Hepatocyte (in vitro differentiated cells): ENCODE measurements at places on chromosomes 5 and 9.

GRCh38 chr5:132496631-132497487 lies 6.3 kb upstream of the IRF1 start:
- DNase-seq: peak; percentile 94

DNA sequence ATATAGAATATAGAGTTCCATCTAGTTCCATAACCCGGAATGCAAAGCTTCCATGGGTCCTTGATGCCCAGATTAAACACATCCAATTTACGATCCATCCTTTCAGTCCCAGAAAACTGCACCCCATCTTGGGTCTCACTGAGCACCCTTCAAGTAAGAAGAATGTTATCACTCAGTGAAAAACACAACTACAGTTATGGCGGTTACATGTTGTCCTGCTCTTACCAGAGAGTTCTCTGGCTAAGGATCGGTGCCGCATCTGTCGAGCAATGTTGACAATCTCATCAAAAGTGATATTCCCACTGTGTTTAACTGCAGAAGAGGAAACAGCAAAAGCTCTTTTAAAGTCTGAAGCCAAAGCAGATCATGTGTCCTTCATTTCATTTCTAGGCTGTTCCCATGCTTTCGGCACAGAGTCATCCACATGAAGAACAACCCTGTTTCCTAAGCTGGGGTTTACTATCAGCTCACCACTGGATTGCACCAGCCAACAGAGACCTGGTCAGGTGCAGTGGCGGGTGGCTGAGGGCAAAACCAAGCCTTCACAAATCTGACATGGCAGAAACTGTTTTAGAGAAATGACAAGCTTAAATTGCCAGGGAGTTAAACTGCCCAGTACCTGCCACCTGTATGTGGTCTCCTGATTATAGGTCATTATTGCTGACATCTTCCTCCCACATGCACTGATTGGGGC lies 2.9 kb downstream of the RPL12 start:
- DNase-seq: no peak

DNA sequence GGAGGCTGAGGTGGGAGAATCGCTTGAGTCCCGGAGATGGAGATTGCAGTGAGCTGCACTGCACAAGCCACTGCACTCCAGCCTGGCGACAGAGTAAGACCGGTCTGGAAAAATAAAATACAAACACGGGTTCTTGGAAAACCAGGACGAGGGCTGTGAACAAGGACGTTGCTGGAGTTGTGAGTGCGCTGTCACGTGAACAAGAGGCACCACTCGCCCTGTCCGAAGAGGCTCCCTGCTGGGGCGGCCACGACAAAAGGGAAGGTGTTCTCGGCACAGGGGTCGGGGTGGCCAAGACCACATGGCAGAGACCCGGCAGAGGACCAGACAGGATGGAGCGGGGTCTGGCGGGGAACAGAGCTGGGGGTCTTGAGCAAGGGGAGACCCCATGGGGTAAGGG lies 30.6 kb upstream of the UBAC1 start:
- DNase-seq: no peak

- DNase-seq: no peak
Measured at GRCh38 chr5:165135565-165135964, 1630.1 kb downstream of the MAT2B start.

DNA sequence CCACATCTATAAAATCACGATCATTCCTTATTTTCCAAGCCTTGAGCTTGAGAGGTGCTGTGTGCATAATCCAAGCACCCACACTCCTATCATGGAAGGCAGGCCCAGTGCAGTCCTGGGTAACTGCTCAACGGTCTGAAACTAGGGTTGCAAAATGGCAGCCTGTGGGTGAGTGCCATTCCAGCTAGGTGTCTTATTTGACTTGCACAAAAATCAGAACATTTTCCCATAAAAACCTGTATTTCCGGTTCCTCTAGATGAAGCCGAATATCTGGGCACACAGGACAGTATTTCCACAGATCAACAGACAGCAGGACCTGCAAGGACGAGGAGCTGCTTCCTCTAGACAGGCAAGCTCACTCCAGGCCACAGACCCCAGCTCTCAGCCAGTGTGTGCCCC lies 588.8 kb downstream of the BNC2 start:
- DNase-seq: no peak

- no peak for DNase-seq
Measured at GRCh38 chr5:125476901-125477585, 730.6 kb upstream of the ZNF608 start.

DNA sequence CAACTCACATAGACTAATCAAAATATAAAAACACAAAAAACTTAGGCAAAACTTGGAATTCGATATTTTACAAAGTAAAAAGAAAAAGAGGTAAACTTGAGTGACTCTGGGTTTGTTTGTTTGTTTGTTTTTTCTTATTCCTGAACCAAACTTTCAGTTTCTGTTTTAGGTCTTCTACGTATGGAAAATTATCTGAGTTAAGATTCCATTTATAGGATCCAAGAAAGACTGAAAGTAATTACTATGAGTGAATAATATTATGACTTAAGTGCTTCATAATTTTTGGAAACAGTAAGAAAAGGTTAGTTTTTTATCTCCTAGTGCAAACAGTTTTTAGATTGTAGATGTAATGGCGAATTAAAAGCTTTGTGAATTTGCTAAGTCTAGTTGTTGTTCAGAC lies 13.2 kb downstream of the ST8SIA4 start:
- no peak for DNase-seq

- DNase-seq: peak; percentile 76
Measured at GRCh38 chr5:17343675-17344074, 126.2 kb downstream of the BASP1 start.

DNA sequence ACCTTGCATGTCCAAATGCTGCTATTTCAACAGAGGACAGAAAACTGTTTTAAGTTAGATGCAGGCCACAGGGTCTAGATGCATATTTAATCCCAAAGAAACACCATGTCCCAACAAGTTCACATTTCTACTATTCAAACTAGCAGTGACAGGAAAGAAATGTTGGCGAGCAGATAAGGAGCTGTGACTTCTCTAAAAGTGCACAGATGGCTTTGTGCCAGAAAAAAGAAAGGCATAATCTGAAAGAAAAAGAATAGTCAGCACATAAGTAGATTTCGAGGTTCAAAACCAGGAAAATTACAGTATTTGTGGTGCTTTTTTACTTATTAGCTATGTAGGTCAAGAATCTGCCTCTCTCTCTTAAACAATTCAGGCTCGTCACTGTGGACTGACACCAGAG lies 178.3 kb downstream of the DNAH5 start:
- no peak for DNase-seq

DNA sequence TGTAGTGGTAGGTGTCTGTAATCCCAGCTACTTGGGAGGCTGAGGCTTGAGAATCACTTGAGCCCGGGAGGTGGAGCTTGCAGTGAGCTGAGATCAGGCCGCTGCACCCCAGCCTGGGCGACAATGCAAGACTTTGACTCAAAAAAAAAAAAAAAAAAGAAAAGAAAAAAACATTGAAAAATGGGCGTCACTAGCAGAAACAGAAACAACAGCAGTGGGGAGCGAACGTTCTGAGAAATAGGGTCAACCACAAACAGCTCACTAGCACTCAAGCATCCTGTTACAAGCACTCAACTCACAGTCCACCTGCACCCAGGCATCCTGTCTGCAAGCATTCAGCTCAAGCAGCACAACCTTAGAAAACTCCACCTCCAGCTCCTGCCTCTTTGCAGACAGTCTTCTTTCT lies 17.2 kb downstream of the TRIM14 start:
- DNase-seq: no peak

DNA sequence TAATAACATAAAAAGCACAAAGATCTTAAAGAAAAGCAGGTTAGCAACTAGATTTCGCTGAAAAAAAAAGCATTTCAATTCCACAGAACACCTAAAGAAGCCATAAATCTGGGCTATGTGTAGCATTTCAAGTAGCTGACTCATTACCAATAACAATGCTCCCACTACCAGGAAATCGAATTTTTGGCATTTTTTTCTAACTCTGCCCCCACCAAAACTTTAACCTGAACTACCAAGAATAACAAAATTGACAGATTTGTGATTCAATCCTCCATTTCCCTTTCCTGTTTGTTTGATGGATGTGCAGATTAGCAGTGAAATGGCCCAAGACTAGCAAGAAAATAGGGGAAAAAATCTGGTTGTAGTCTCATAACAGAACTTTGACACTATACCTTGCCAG lies 180.2 kb downstream of the RASEF start:
- DNase-seq: no peak

- no peak for DNase-seq
Measured at GRCh38 chr5:119356612-119357188, 881 bp downstream of the TNFAIP8 start.

GRCh38 chr5:65835191-65835590 lies 91.2 kb upstream of the ERBIN start:
- DNase-seq: no peak

DNA sequence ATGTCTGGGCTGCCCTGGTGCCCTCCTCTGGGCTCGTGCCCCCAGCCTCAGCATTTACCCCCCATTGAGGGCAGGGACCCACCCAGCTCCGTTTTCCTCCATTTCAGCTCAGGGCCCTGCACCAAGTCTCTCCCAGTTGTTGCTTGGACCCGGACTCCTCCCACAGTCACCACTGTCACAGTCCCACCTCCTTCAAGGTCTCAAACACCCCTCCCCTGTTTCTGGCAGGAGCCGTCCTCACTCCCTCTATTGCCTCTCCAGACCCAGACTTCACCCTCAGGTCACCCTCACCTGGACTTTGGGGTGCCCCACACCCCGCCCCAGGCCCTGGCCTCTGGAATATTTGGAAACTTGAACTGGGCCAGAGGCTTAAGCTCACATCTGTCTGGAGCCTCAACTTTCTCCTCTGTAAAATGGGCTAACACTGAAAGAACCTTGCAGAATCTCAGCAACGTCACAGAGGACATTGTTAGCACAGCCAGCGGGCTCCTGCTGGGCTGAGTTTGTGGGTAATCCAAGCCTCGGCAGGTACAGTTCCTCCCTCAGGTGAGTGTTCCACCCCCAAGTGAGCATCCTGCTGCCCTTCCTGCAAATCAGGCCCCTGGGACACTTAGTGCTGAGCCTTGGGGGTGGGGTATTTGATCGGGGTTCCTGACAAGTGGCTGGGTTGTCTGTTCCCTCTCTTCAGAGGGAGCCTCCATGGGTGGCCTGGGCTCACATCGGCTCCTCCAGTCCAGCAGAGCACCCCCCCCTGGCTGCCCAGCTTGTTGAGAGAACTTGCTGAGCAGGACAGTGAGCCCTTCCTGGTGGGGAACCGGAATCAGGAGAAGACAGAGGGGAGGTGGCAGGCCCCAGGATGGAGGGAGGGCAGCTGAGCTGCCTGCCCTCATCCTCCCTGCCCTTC lies 130.1 kb downstream of the C9orf50 start:
- peak; percentile 61 for DNase-seq

GRCh38 chr9:117160254-117160653 lies 254.6 kb downstream of the ASTN2 start:
- DNase-seq: no peak

- DNase-seq: no peak
Measured at GRCh38 chr9:128244091-128244836, 31.5 kb downstream of the GOLGA2 start.

DNA sequence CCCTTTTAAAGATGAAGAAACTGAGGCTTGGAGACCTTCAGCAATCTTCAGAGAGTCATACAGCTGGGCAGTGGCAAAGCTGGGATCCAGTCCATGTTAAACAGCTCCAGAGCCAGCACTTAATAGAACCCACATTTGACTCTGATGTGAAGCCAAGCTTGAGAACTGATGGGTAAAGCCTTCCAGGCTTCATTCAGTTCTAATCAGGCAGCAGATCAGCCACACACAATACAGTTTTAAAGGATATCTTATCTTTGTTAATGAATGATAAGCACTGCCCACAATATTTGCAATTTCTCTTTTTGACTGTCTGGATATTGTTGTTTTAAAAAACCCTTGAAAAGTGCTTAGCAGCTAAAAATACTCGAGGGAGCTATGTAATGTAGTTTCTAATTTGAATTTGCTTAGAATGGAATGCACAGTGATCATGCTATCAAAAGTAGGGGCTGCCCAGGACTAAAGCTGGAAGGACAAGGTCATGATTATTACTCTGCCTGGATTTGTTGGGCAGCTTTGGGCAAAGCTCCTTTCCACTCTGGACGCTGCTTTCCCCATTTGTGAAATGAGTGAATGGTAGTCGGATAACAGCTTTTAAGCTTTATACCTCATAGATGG lies 31.3 kb upstream of the HTR4 start:
- DNase-seq: no peak

DNA sequence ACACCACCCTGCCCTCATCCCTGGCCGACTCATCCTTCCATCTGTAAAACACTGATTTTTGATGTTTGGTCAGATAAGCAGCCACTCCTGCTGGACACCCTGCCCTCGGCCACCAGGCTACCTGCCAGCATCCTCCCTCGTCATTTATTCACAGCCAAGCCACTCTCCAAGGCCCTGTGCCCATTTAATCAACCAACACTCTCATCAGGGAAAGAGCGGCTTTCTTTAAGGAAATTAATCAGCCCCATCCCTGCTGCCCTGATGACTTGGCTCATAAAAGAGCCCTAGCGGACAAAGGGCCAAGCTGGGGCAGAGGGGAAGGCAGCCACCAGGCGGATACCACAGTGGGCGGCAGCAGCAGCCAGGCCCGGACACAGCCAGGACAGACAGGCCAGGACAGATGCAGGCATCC lies 52.4 kb downstream of the GOLM1 start:
- no peak for DNase-seq

GRCh38 chr9:84823421-84824271 lies 154.1 kb downstream of the NTRK2 start:
- peak; percentile 14 for DNase-seq

DNA sequence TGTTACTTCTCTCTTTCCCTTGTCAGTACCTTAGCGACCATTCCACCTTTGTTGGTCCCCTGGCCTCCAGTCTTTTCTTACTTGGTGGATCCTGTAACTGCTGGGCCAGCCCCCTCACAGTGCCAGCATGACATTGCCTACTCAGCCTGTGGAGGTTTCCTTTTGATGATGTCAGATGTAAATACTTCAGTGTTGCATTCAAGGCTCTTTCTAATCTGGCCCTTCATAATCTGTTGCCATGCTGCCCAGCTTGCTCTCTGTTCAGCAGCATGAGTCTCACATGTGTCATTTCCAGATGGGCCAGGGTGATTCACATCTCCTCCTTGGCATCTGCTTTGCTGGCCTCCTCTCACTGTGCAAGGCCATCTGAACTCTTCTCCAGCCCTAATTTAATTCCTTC lies 57.1 kb downstream of the MAST4 start:
- DNase-seq: peak; percentile 6

DNA sequence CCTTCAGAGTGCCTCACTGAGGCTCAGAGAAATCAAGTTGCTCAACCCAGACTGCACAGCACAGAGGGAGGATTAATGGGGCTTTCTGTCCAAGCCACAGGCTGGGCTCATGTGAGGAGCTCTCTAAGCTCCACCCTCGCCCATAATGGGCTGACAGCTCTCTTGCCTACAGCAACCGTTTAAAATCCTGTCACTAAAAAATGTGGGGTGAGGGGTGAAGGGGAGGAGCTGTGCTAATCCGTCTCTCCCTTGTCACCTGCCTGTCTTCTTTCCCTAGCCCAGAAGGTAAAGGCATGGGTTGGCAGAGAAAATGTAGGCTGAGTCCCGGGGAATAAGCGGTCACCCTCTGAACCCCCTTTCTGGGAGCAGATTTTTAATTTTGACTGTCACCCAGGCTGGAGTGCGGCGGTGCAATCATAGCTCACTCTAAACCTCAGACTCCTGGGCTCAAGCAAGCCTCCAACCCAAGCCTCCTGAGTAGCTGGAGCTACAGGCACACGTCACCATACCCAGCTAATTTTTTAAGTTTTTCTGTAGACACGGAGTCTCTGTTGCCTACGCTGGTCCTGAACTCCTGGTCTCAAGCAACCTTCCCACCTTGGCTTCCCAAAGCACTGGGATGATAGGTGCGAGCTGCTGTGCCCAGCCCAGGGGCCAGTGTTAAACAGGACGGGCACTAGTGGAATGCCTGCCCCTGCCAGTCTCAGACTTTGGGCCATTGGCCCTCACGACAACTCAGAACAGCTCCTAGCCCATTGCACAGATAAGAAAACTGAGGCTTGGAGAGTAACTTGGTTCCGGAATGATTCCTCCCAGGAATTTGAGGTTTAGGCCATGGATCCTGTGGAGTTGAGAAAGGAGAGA lies 89.5 kb downstream of the LMX1B start:
- DNase-seq: peak; percentile 49
